ENCODE measurements at places on chromosomes 1 and 21.

- DNase-seq: no peak
Measured at GRCh38 chr1:61247051-61247825, 164.9 kb downstream of the NFIA start.

DNA sequence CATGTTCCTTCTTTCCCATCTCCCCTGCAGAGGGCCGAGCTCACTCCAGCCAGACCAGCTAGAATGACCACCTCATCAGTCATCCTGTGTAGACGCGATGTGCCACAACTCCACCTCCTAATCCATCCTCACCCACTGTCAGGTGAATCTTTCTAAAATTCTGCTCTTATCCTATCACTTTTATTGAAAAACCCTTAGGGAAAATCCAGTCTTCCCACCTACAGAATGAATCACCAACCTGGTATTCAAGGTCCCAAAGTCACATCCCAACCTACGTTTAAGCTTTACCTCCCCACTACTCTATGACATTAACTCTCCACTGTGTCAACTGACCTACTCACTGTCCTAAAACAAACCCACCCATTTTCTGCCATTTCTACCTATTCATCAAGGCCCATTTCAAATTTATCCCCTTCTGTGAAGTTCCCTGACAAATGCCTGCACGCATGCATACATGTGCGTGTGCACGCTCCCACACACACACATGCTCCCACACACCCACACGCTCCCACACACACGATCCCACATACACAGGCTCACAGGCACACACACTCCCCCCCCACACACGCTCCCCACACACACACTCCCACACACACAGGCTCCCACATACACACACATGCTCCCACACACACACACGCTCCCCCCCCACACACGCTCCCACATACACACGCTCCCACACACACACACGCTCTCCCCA, 27.7 kb downstream of the HSF2BP start:
- DNase-seq: no peak

- no peak for DNase-seq
Measured at GRCh38 chr1:14824314-14824915, 225.9 kb downstream of the KAZN start.

- no peak for DNase-seq
Measured at GRCh38 chr1:18603212-18603852, 27.3 kb upstream of the PAX7 start.

DNA sequence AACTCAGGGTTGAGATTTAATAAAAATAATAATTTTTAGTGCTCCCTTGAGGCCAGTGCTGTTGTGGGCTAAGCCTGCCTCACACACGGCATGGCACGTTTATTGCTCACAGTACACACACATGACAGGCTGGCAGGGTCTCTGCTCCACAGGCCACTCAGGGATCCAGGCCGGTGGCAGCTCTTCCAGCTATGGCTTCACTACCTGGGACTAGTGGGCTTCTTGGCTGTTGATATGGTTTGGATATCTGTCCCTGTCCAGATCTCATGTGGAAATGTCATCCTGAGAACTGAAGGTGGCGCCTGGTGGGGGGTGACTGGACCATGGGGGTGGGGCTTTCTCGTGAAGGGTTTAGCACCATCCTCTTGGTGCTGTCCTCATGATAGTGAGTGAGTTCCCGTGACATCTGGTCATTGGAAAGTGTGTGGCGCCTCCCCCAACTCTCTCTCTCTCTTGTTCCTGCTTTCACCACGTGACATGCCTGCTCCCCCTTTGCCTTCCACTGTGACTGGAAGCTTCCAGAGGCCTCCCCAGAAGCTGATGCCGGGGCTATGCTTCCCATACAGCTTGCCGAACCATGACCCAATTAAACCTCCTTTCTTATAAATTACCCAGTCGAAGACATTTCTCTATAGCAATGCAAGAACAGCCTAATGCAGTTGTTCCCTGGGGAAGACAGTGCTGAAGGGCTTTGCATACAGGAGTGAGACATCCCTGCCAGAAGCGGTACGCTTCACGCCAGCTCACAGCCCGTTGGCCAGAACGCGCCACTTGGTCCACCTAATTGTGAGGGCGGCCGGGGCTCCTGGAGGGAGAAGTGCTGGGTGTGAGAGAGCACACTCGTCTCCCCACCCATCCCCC, 226.9 kb upstream of the C1orf174 start:
- no peak for DNase-seq

GRCh38 chr1:200512191-200512590, 102.4 kb upstream of the ZNF281 start:
- no peak for DNase-seq

GRCh38 chr1:216015116-216015515, 408.1 kb downstream of the USH2A start:
- no peak for DNase-seq

GRCh38 chr1:229121845-229122436, 149.0 kb upstream of the RAB4A start:
- DNase-seq: no peak

DNA sequence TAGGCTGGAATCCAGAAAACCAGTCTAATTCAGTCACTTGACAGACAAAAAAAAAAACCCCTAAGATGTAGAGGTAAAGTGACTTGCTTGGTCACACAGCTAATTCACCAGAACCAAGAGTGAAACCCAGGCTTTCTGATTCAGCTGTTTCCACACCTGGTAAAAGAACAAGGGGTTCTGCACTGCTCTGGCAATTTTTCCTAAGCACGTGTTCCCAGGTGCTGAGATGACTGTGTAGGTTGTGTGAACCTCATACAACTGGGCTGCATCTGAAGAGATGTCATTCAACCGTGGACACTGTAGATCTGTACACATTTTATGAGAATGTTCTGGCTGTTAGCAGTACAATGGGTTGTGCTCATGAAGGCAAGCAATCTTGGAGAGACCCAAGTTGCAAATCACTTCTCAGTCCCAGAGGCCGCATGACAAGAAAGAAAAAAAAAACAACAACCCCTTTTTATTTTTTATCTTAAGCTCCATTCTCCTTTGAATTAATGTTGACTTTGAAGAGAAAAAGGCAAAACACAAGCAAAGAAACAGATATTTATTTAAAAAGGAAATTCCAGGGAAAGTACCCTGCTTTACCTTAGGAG, 95.4 kb downstream of the INTS7 start:
- DNase-seq: peak; percentile 36

DNA sequence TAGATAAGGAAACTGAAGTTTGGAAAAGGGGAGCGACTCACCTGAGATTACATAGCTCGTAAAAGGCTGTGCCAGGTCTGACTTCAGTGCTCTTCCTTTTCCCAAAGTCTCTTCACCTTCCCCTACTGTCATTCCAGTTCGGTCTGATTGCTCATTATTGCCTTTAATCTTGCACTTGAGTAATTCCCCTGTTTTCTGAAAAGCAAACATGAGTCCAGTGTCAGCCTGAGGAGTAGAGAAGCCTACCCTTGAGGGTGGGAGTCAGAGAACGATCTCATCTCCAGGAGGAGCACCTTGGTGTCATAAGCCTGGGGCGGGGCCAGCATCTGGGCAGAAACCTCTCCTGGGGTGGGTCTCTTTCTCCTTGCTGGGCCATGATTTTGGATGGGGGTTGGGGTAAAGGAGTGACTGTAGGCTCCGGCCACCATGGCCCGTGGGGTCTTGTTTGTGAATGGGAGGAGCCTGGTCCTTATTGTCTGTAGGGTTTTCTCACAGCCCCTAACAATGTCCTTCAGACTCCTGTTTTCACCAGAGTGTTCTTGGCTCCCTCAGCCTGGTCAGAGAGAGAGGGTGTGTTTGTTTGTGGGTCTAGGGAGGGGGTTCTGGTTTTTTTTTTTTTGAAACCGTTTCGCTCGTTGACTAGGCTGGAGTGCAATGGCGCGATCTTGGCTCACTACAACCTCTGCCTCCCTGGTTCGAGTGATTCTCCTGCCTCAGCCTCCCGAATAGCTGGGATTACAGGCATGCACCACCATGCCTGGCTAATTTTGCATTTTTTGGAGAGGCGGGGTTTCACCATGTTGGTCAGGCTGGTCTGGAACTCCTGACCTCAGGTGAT, 6.0 kb downstream of the VANGL2 start:
- DNase-seq: no peak

Measured in stimulated activated CD4-positive, alpha-beta T cell treated with anti-CD3 and anti-CD28 coated beads, Interleukin-4, amount 100 ng/mL, for 48 hours (primary cell).